ENCODE measurements at places on chromosomes 12 and 14.

DNA sequence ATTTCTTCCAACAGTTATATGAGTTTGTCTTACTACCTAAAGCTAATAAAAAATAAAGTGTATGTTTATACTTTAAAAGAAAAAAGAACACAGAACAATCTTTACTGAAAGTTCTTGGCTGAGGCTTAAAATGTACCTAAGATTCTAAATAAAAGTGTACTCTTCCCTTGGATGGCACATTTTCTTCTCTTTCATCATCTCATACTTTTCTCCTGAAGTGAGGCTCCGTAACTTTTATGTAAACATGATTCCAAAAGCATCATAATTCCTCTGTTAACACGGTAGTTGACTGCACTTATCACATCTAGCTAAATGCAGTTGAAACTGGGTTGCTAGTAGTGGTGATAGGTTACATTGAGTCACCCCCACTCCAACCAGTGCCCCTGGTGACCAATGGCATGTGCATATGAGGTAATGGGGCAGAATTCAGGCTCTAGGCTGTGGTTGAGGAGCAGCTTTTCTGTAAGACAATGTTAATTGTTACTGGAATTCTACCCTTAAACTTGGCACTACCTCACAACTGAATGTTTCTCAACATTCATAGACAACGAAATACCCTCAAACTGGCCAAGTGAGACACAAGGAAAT is 38.4 kb downstream of the WASHC3 start:
- DNase-seq: peak; percentile 60

GRCh38 chr12:129527506-129527905 is 376.3 kb downstream of the TMEM132D start:
- DNase-seq: no peak

- no peak for DNase-seq
Observed at GRCh38 chr14:63745858-63746425, 18.1 kb upstream of the SGPP1 start.

DNA sequence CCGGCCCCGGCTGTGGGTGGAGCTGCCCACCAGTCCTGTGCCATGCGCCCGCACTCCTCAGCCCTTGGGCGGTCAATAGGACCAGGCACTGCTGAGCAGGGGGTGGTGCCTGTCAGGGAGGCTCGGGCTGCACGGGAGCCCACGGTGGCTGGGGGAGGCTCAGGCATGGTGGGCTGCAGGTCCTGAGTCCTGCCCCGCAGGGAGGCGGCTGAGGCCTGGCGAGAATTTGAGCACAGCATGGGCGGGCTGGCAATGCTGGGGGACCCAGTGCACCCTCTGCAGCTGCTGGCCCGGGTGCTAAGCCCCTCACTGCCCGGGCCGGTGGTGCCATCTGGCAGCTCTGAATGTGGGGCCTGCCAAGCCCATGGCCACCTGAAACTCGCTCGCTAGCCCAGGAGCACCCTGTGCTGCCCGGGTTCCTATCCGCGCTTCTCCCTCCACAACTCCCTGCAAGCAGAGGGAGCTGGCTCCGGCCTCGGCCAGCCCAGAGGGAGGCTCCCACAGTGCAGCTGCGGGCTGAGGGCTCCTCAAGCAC is 1371.1 kb downstream of the FSCB start:
- DNase-seq: no peak

DNA sequence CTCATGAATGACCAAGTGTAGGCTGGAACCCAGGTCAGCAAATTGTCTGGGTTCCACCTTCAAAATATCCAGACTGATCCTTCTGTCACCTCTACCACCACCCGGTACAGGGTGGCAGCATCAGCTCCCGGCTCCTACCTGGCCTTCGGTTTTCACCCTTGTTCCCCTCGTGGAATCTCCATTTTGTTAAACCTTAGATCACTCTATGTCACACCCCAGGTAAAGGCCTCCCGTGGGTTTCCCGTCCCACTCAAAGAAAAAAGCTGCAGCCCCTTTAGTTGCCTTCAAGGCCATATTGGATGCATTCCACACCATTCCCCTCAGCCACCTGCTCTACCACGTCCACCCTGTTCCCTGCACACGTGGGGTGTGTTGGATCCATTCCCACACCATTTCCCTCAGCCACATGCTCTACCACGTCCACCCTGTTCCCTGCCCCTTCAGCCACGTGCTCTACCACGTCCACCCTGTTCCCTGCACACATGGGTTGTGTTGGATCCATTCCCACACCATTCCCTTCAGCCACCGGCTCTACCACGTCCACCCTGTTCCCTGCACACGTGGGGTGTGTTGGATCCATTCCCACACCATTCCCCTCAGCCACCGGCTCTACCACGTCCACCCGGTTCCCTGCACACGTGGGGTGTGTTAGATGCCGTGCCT is 23.8 kb downstream of the SLC6A13 start:
- DNase-seq: no peak
